ENCODE measurements at places on chromosomes 7 and 10.

DNA sequence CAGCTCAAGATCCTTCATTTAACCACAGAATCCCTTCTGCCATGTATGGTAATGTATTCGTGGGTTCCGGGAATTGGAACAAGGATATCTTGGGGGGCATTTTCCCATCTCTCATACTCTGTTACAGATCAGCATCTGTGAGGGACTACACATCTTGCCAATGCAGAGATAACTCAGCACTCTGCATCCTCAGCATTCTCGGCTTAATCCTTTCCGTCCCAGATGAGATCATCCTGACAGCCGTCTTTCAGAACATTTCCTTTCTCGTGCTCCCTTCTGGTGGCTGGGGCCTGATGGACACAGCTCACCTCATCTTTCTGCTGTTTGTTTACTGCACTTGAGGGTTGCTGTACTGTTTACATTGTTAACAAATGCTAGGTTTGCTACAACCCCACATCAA, 25.3 kb downstream of the FKBP6 start:
- DNase-seq: no peak

GRCh38 chr7:99791667-99792369, 7.8 kb upstream of the CYP3A4 start:
- DNase-seq: no peak

- DNase-seq: no peak
These were observed 242.2 kb downstream of the ARL4A start for GRCh38 chr7:12929476-12930140.

DNA sequence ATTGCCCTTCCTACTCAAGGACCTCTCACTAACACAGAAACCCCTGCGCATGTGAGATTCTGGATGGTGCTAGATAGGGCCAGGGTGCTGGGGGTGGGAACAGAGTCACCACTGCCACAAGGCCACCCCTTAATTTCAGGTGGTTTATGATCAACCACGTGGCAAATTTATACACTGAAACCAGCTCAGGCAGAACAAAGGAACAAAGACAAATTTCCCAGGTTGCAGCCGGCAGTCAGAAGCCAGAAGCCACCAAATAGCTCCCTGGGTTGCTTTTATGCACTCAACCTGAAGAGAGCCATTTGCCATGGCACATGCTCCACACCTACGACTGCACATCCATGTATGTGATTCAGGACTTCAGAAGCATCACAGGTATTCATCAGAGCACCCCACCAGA, 2.5 kb downstream of the VOPP1 start:
- no peak for DNase-seq

- no peak for DNase-seq
These were observed 14.0 kb downstream of the NEURL1 start for GRCh38 chr10:103507235-103508191.

GRCh38 chr7:139947021-139947420, 115.7 kb downstream of the PARP12 start:
- DNase-seq: no peak

All from activated CD4-positive, CD25-positive, alpha-beta regulatory T cell treated with anti-CD3 and anti-CD28 coated beads, Interleukin-2, amount 50 U/mL, for 16 hours (primary cell).